ENCODE measurements at places on chromosomes 11 and 22. TPM values are rescaled to one million over a fixed set of nuclear protein-coding genes. Genes with fewer than 3 reads are reported as not detected.
A peak's percentile ranks its signal among the peaks of the same experiment; 100 is the strongest.

DNA sequence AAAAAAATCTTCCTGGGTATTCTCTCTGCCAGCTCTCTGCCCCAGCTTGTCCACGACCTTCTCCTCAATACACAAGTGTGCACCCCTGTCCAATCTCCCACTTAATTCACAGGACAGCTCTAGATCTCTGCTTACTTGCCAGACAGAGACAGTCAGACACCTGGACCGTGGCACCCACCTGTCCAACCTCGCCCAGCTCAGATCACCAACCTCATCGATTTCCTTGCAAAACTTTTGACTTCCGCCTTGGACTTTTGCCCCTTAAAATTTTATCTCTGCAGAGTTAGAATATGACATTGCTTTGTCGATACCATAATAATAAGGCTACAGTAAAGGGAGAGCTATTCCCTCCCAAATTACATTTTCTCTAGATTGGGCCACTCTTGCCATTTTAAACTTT is 10.4 kb downstream of the LMF2 start:
- no peak for DNase-seq

DNA sequence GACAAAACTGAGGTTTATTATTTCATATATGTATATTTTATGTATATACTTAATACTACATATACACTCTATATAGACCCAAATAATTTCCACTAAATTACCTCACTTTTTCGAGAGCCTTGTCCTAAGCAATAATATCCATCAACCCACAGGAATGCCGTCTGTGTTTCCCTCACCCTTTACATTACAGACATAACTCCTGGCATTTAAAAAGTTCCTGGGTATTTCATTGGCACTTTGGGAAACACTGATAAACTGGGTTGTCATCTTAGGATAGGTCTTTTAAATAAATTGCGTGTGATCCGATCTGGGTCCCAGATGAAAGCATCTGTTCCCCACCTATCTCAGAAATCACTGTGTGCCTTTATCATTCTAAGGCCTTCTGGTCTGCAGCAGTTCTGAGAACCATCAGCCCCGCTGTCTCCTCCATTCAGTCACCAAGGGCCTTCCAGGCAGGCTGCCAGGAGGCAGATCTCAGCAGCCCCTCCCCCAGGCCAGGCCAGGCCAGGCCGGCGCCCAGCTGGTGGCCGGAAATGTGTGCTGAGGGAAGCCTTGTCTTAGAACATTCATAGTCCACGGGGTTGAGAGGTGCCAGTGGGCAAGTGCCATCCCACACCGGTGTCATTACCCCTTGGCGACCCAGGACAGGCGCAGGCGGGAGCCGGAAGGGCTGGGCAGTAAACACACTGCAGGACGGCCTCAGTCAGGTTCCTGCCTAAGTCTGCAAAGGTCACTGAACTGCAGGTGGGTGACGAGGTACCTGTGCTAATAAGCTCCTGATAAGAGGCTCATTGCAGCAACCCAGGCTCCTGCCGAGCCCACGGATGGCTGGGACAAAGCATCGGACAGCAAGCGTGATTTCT is 3.3 kb downstream of the FGF19 start:
- DNase-seq, result peak; percentile 81

DNA sequence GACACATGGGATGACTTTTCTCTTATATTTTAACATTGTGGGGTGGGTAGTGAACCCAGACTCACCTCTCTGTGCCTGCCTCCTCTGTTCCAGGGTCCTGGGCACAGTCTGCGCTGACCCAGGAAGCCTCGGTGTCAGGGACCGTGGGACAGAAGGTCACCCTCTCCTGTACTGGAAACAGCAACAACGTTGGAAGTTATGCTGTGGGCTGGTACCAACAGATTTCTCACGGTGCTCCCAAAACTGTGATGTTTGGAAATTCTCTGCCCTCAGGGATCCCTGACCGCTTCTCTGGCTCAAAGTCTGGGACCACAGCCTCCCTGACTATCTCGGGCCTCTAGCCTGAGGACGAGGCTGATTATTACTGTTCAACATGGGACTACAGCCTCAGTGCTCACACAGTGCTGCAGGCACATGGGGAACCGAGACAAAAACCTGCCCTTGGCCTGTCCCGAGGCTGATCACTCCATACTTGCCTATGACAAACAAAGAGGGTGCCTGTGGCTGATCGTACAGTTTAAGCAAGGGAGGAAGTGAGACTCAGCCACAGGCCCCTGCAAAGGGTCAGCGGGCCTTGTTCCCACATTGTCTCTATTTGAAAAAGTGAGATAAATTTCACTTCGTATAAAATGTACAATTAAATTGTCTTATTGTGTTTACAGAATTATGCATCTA is 43.7 kb upstream of the TOP3B start:
- DNase-seq, result no peak

DNA sequence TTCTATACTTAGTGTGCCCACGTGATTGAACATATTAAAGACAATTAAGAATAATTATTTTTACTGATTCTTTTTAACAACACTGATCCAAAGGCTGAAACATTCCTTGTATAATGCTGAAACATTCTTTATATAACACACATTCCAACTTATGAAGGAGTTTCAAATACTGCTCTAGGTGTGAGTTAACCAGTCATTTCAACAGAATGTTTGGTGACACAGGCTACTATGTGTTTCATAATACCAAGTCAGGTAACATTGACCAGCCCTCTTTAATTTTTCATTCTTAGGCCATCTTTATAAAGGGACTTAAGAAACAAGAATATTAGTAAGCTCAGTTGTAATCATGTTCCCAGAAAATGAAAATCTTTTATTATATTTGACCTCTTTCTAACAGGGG is 136.6 kb downstream of the ELP4 start:
- no peak for DNase-seq

DNA sequence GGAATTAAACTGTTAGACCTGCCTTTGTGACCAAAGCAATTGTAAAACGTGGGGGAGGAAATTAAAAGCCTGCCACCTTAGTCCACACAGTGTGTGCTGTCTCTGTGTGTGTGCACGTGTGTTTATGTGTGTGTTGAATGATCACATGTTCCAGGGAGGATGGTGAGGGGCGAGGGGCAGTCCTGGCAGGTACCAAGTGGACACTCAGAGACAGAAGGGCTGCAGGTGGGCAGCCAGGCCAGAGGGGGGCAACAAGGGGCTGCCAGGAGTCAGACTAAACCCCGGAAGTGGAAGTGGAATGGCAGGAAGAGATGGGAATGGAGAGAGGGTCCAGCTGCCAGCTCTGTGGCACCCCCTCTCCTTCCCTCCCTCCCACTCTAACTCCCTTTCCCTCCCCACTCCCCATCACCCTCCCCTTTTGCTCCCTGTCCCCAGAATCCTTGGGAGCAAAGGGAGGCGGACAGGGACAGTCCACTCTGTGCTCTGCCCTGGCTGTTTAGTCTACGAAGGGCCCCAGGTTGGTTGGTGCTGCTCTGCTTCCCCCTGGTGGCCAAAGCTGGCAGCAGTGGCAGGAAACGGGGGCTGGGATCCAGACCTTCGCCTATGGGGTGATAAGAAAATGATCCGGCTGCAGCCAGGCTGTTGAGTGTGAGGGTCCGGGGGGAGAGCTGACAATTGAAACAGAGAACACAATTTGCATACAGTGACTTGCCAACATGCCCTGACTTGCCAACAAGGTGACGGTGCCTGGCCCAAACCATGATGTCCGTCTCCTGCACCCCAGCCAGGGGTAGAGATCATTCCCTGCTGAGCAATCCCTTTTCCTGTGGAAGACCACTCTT is 24.4 kb downstream of the P2RY2 start:
- DNase-seq, result peak; percentile 79

GRCh38 chr11:30586251-30587144 is at the start of gene MPPED2:
TSS of gene MPPED2 (minus strand) at chr11:30586353. CDS start at chr11:30580373, 5,980 bp downstream.
- DNase-seq, result no peak

GRCh38 chr11:83502041-83502440 is 215.9 kb upstream of the CCDC90B start:
- no peak for DNase-seq

- DNase-seq, result no peak
These were observed 52.4 kb downstream of the CHRDL2 start for GRCh38 chr11:74678591-74679512.

GRCh38 chr11:64247729-64248531 is 1.2 kb upstream of the PPP1R14B start:
- no peak for DNase-seq

DNA sequence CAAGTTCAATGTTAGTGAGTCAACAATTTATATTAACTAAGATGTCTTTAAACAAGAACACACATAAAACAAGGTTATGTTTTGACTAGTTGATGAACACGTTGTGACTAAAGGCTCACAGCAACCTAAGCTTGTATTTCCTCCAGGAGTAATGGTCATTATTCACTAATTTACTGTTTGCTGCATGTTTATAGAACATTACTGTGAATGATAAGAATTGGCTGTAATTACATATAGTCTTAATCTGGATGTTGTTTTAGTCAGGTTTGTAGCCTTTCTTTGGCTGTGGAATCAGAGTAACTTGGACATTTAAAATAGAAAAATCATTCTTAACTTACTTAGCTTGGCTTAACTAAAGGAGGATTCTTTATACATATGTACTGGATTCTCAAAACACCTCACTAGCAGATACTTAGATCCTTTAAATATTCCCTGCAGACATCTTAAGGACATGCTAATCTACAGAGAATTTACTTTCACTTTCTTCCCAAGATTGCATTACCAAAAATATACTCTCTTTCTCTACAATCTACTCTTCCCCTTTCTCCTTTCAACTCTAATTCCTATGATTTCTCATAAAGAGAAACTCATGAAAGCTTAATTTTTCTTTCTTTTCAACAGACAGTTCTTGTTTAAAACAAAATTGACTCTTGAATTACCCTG is 319.7 kb upstream of the CTSC start:
- DNase-seq, result no peak

Gene TMEM45B
- 21.5 TPM for polyA plus RNA-seq

Gene MYEOV
- 5.0 TPM for polyA plus RNA-seq
